Pancreas (tissue), 10 donors: ENCODE measurements at places on chromosomes 16 and 17. TPM values are rescaled to one million over a fixed set of nuclear protein-coding genes. Genes with fewer than 3 reads are reported as not detected.

Gene PPP1R27
- total RNA-seq: not detected

Gene MT1G
- total RNA-seq: 202 TPM

DNA sequence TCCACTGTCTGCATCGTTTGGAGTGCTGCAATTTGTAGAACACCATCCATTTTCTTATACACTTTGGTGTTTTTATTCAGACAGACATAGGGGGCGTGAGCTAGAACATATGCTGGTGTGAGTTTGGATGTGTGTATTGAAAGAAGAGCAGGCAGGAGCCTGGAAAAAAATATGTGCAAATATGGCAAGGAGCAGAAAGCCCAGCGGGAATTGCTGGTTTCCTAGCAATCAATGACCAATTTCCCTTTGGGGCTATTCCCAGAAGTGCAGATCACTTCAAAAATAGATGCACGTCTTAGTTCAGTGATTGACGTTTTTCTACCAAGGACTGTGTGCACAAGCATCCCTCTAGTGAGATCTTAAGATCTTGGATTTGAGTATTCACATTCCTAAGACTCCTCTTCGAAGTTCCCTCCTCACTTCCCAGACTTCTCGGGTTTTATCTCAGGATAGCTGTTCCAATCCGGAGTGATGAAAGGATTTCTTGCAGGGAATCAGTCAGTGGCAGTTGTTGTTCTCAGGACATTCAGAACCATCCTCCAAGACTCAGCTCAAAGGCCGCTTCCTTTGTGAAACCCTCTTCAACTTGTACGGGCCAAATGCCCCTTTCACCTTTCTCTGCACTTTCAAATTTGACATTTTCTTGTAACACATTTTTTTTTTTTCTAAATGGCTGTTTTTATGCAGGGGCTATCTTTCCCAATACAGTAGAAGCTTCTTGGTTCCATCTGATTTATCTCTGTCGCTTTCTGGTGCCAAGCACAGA is 268.7 kb upstream of the ASIC2 start:
- no peak overlapping the region for H3K4me3 ChIP-seq
- H3K27me3 ChIP-seq: no peaks in the 10 kb centered on the region
- DNase-seq: no peak
- H3K36me3 ChIP-seq: no peaks in the 10 kb centered on the region
- no peak overlapping the region for H3K27ac ChIP-seq

DNA sequence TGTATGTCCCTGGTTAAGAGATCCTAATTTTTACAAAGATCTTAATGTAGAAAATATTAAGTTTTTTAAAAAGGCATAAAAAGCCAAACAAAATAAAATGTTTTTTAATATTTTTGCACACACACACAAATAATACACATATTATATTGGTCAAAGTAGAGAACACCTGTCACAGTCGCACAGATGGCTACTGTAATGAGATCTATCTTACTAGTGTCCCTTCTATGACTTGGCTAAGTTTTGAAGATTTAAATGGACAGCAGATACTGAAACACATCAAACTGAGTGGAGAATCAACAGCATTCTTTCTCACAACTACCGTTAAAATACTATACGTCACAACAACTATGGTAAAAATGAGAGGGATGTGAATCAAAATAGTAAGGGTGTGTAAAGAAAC is 83.4 kb downstream of the HELZ start:
- no peak overlapping the region for H3K4me3 ChIP-seq
- peaks cover 3% of the 10 kb centered on the region for H3K4me1 ChIP-seq
- H3K27me3 ChIP-seq: no peaks in the 10 kb centered on the region
- H3K27ac ChIP-seq: no peak overlapping the region

- H3K36me3 ChIP-seq: no peaks in the 10 kb centered on the region
- no peak overlapping the region for H3K27ac ChIP-seq
- H3K27me3 ChIP-seq: no peaks in the 10 kb centered on the region
- no peak overlapping the region for H3K4me3 ChIP-seq
- no peaks in the 10 kb centered on the region for H3K4me1 ChIP-seq
- DNase-seq: no peak
Observed at GRCh38 chr17:15108992-15109391, 156.1 kb downstream of the PMP22 start.

DNA sequence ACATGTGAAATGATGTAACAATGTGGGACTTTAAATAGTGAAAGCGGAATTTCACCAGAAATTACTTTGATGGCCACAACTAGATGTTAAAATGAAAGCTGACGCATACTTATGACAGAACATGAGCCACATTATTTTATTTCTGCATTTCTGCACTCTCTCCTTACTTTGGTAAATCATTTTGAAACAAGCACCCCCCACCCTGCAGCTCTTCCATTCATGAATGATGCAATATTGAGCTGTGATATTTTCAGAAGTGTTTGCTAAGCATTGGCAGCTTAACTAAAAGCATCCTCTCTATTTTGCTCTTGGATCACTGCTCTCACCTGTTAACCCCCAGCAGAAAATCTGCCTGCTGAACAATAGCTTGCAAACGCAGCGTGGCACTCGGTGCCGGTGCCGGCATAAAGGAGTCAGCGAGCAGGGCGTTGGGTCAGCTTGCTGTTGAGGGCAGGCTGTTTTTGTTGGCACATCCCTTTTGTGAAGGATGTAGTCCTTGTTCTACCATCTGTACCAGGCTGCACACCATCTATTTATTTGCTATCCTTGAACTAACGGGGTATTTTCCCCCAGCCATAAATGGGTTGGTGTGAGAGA is 30.8 kb upstream of the CBLN1 start:
- H3K36me3 ChIP-seq: no peaks in the 10 kb centered on the region
- H3K4me1 ChIP-seq: no peaks in the 10 kb centered on the region
- DNase-seq: no peak
- no peak overlapping the region for H3K27ac ChIP-seq

GRCh38 chr16:81597079-81597658 is 152.6 kb downstream of the CMIP start:
- no peaks in the 10 kb centered on the region for H3K36me3 ChIP-seq
- H3K4me3 ChIP-seq: no peak overlapping the region
- no peak overlapping the region for H3K27ac ChIP-seq
